Dermis blood vessel endothelial cell (primary cell): ENCODE measurements at places on chromosomes 1 and 21. TPM values are rescaled to one million over a fixed set of nuclear protein-coding genes. Genes with fewer than 3 reads are reported as not detected.
A peak's percentile ranks its signal among the peaks of the same experiment; 100 is the strongest.

The CXADR gene
- total RNA-seq, result 66.5 and 87.5 TPM in 2 replicates

- no peak for DNase-seq
These were observed 29.6 kb downstream of the SERINC2 start for GRCh38 chr1:31442648-31442994.

- DNase-seq, result no peak
These were observed 4.3 kb downstream of the AMPD1 start for GRCh38 chr1:114691061-114691460.

GRCh38 chr1:113747376-113747775 lies 11.9 kb downstream of the PHTF1 start:
- DNase-seq, result no peak

- DNase-seq, result peak; percentile 52
These were observed 64.9 kb downstream of the TMEM53 start for GRCh38 chr1:44609412-44609767.
